ENCODE measurements at places on chromosomes 5 and 9. TPM values are rescaled to one million over a fixed set of nuclear protein-coding genes. Genes with fewer than 3 reads are reported as not detected.

GRCh38 chr9:73158723-73159122 is 7.1 kb downstream of the ANXA1 start:
- DNase-seq, result no peak

- DNase-seq, result no peak
Measured at GRCh38 chr9:102000956-102001355, 262.5 kb upstream of the GRIN3A start.

- DNase-seq, result no peak
Measured at GRCh38 chr9:30982301-30982700, 1402.1 kb upstream of the ACO1 start.

- DNase-seq, result no peak
Measured at GRCh38 chr5:31908396-31908795, 265.7 kb downstream of the GOLPH3 start.

The MLANA gene
- total RNA-seq, result not detected

GRCh38 chr9:28981711-28982110 is 1408.4 kb upstream of the C9orf72 start:
- DNase-seq, result no peak

DNA sequence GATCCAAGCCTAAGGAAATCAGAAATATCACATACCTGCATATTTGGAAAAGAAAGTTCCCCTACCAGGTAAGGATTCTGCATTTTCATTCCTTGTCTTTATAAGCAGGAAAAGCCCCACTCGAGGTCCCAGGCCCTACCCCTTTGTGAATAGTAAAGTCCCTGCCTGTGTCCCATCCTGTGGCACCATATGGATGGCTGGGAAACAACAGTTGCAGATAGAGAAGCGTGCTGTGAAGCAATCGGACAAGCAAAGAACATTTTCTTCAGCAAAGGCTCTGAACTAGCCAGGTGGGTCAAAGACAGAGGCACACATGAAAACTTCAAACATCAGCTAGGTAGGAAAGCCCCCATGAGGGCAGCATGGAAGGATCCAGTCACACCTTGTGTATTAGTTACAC is 169.3 kb downstream of the NR2F1-AS1 start:
- no peak for DNase-seq
